ENCODE measurements at places on chromosomes 16 and 17.
A peak's percentile ranks its signal among the peaks of the same experiment; 100 is the strongest.

DNA sequence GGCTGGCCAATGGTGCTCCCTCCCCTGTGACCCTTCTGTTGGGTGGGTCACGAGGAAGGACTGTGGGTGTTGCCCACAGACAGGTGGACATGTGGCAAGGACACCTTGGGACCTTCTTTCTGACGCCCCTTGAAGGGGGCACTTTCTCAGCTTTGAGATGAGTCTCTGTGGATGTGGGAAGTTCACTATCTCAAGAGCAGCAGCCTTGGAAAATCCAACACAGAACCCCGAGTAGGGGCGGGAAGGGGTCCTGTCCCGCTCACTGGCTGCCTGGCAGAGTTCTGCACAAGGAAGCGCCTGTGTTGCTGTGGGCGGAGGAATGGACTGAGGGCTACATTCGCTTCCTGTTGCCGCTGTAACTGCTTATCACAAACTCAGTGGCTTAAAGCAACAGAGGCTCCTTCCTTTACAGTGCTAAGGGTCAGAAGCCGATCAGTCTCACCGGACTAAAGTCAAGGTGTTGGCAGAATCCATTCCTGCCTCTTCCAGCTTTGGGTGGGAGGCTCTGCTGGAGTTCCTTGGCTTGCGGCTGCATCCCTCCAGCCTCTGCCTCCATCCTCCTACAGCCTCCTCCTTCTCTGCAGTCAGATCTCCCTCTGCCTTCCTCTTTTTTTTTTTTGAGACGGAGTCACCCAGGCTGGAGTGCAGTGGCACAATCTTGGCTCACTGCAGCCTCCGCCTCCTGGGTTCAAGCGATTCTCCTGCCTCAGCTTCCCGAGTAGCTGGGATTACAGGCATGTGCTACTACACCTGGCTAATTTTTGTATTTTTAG lies 305.2 kb downstream of the SEC14L1 start:
- DNase-seq, result peak; percentile 90

DNA sequence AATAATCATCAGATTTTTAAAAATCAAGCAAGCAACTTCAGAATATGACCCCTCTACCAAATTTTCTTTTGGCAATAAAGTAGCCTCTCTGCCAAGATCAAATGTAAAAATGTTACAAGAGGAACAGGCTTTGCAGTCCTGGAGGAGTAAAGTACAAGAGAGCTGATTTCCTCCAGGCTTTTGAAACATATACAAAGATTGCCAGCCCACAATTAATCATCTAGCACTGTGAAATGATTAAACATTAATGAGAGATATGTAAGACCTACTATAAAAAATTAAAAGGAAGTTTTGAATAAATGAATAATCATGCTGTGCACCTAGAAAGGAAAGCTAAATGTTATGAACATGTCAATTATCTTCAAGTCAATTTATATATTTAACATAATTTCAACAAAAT lies 26.3 kb downstream of the TXNDC11 start:
- DNase-seq, result no peak

GRCh38 chr17:81966343-81967243 lies 5.6 kb upstream of the NOTUM start:
- no peak for DNase-seq

GRCh38 chr17:47742319-47743181 lies 9.5 kb downstream of the TBX21 start:
- DNase-seq, result no peak

DNA sequence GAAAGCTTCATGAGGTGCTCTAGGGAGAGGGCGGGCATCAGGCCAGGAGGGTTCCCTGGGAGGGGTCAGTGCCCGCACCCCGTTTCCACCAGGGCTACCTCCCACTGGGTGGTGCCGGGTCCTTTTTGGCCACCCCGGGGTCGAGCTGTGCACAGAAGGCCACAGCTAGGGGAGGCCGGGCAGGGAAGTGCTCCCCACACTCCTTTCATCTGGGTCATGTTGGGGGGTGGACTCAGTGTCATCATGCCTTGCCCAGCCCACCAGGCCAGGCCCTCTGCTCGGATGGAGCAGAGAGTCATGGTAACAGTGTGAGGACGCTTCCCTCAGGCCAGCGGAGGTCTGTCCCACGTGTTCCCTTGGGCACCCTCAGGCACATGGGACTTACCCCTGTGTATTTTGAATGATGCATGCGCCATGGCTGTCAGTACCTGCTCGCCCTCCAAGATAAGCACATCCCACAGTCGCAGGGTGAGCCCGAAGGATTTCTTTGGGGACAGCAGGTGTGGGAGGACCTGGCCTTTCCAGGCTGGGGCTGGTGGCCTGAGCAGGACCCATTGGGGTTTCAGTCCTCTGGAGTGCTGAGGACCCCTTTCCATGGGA lies 46.4 kb downstream of the TNFRSF13B start:
- no peak for DNase-seq

- no peak for DNase-seq
Measured at GRCh38 chr17:79847698-79848369, 8.6 kb upstream of the CBX4 start.

DNA sequence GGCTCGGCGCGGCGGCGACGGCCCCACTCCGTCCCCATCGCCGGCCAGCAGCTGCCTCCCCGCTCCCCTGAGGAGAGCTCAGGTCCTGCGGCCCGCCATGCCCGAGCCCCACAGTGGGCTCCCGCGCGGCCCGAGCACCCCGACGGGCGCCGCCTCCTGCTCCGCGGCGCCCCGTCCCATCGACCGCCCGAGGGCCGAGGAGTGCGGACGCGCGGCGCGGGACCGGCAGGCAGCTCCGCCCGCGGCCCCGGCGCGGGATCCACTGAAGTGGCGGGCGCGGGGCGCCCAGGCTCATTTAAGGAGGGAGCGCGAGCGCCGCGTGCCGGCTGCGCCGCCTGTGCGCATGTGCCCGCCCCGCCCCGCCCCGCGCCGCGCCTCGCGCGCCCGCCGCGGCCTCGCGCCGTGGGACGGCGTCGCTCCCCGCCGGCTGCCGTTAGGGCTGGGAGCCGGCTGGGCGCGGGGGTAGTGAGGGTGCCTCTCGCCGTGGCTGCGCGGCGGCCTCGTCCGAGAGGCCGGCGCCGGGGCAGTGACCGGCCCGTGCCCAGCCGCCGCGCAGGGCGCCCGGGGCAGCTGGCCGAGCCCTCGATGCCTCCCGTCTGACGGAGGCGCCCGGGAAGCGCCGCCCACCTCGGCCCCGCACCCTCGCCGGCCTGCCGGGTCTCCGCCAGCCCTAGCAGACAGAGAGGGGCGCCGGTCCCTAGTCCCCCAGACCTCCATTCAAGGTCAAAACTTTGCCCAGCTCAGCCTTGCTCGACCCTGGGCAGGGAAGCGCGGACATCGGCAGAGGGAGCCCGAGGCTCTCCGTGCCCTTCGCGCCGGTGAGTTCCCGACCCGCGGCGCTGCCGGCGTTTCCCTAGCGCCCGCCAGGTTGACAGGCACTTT lies at the start of gene NETO2:
Gene NETO2 (minus strand): TSS at position 269 of the 882 bp plus-strand sequence. CDS start 333 bp downstream, outside the sequence.
- peak; percentile 70 for DNase-seq

DNA sequence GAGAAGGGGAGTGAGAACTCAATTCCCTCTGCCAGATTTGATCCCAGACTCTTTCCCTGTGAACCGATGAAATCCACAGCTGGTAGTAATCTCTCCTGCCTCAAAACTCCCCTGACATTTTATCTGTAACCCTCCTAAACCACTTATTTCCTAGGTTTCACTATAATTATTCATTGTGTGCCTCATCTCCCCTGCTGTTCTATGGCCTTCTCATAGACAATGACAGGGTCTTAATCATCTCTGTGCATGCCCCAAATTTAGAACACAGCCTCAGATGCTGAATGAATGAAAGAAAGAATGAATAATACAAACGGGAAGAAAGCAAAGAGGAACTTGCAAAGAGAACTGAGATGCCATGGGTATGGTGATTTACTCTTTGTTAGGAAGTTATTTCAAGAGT lies 451.1 kb downstream of the HS3ST3B1 start:
- DNase-seq, result no peak

- no peak for DNase-seq
Measured at GRCh38 chr17:44386182-44386525, 3.3 kb downstream of the ITGA2B start.

- no peak for DNase-seq
Measured at GRCh38 chr16:30096862-30097563, 1.0 kb upstream of the YPEL3 start.

GRCh38 chr16:51391798-51392511 lies 240.9 kb upstream of the SALL1 start:
- no peak for DNase-seq

DNA sequence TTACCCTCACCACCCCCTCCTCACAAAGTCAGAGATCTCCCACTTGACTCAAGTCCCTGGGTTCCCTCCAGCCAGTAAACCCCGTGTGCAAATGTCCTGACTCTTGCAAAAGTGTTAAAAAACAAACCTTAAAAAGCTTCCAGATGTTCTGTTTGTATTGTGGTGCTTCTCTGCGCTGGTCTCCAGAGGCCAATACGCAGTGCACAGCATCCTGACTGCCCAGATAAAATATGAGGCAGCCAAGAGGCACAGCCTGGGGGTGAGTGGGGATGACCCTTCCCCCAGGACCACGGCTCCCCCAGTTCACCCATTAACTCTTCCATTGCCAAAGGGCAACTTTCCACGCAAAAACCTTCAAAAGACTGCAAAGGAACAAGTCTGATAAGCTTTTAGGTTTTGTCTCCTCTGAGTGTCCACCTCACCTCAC lies 291.8 kb downstream of the SOX9 start:
- no peak for DNase-seq

- no peak for DNase-seq
Measured at GRCh38 chr16:2337431-2338296, 2.9 kb downstream of the ABCA3 start.

DNA sequence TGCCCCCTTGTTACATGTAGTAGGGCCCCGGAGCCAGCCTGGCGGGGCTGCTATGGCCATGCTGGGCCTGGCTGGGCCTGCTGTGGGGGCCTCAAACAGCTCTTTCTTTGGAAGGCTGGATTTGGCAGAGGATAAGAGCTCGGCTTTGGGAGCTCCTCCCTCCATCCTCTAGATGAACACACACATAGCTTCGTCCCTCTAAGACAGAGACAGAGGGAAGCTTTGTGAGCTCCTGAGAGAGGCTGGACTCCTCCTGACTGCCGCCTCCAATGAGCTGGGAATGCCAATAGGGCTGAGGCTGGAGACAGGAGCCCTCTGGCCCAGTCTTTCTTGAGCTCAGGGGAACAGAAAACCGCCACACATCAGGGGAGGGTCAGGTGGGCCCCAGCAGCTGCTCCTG lies 37.3 kb upstream of the CDC42EP4 start:
- DNase-seq, result no peak

- DNase-seq, result no peak
Measured at GRCh38 chr16:48049847-48050246, 105.9 kb downstream of the ABCC12 start.

Data from activated CD8-positive, alpha-beta memory T cell treated with anti-CD3 and anti-CD28 coated beads, Interleukin-2, amount 10 ng/mL, durations not matched to agents 7 days and 5 days (primary cell).